Gastrocnemius medialis (tissue), 4 donors: ENCODE measurements at places on chromosomes 13 and 19.

GRCh38 chr19:18467978-18468377 is 30.0 kb upstream of the ISYNA1 start:
- DNase-seq, result no peak

DNA sequence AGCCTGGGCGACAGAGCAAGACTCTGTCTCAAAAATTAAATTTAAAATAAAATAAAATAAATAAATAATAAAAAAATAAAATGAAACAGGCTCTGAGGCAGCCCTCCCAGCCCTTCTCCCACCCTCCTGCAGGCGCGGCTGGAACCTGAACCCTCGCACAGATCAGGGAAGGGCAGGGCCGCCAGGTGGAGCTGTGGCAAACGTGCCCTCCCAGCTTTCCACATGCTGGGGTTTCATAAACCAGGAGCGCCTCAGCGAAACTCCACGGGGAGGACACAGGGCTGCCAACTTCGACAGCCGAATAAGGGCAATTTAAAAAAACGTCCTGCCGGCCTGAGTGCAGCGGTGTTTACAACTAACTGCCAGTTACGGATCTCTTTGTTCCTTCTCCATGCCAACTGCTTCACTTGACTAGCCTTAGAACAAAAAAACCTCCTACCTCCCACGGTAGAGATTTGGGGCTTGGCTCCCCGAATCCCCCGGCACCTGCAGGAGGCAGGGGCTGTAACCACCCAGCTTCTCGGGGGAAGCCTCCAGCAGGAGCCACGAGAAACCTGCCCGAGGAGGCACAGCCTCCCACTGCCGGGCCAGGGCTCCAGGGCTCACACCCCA is 15.9 kb downstream of the ZNF787 start:
- DNase-seq, result peak; percentile 71

GRCh38 chr13:50634339-50634738 is 209.2 kb downstream of the DLEU7 start:
- no peak for DNase-seq

GRCh38 chr13:29953542-29953941 is 103.1 kb upstream of the UBL3 start:
- DNase-seq, result no peak

DNA sequence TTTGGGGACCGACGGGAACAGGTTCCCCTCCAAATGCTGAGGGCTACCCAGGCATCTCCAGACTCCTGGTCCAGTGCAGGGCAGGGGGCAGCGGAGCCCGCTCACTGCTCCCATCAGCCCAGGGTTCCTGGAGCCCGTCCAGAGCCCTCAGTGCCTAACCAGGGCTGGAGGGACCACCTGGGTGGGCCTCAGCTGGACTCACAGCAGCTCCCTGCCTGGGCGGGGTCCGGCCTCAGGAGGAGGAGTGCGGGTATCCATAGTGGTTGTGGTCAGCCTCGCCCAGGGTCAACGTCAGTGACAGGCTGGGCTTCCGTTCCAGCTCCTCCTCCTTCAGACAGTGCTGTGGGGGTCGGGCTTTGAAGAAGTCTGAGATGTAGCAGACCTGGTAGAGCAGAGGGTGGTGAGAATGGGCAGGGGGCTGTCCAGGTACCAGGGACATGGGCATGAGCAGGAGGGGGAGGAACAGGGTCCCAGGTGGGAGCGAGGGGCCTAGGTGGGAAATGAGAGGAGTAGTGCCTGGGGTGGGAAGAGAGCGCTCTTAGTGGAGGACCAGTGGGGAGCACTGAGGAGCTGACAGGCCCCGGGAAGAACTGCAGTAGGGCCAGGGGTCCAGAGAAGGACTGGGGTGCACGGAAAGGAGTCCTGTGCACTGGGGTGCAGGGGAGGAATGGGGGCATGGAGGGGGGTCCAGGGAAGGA is 9.9 kb downstream of the PLPP2 start:
- no peak for DNase-seq

DNA sequence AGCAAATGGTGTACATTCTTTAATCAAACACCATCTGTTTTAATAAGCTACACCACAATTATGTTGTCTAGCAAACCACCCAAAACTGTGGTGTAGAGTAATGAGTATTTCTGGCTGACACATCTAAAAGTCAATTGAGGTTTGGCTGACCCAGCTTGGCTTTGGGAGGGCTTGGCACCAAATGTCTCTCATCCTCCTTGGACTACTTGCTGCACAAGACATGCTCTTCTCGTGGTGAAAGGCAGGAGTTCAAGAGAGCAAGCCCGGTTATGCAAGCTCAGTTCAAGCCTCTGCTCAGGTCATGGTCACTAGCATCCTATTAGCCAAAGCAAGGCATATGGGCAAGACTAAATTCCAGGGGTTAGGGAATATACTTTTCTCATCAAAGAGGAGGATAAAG is 37.1 kb downstream of the LACC1 start:
- DNase-seq, result no peak

DNA sequence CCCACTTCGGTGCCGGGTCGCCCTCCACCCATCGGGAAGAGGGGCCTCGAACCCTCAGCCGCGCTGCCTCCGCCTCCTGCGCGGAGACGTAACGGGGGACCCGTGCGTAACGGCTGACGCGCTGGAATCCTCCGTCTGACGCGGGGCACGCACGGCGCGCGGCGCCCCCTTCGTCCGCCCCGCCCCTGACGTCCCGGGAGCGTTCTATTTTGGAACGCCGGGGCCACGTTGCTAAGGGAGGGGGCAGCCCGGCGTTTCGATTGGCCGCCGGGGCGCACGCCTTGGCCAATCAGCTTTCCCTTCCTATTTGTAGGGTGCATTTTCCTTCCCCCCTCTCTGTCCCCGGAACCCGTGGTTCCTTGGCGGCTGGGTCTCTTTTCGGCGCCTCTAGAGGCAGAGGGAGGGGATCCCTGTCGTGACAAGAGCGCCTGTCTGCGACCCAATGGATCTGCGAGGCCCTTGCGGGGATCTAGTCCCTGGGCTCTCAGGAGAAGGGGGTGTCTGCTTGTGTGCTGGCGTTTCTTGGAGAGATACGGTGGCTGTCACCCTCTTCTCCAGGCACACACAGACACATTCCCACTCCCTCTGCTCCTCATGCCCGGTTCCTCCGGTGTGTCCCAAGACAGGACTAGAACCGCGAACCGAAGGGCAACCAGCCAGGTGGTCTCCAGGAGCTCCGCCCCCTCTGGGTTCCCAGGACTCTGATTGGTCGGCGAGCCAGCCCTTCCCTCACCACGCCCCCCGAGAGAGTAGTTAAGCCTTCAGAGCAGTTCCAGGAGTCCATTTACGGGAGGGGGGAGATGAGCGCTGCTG is 1.5 kb downstream of the FOSB start:
- DNase-seq, result peak; percentile 87

DNA sequence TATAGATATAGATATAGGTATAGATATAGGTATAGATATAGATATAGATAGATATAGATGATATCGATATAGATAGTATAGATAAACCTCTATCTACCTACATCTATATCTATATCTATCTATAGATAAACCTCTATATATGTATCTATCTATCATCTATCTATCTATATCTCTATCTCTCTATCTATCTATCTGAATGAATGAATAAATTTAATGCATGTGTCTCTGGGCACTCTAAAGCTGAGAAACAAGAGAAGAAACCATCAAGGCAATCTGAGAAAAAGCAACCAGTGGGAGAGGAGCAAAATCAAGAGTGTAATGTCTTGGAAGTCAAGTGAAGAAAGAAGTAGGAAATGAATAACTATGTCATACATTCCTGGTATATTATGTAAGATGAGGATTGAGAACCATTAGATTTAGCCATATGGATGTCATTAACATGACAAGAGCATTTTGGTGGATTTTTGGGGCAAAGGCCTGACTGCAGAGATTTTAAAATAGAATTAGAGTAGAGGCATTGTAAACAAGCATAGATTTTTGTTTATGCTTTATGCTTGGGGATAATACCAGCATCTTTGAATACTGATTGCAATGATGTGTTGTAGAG is 1262.7 kb upstream of the MIR17HG start:
- no peak for DNase-seq

DNA sequence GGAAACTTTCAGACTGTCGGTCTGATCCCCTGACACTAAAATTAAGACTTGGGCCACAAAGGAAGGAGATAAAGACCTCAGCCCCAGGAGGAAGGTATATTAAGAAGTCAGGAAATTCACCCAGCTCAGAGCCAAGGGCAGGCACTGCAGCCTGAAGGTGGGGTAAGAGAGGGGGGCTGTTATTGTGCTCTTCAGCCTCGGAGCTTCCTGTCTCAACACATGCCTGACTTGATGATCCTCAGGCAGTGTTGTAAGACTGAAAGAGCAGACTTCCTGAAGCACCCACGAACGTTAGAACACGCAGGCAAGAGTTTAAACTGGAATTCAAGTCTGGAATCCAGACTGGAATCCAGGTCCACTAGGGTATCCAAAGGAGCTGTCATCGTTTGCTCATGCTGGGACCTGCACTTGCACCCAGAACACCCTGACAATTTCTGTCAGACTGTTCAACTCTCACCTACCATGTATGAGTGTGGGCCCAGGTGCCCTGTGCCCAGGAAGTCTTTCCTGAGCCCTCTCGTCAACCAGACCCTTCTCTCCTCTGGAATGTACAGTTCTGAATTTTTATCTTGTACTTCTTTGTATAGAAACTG is 10.7 kb upstream of the FLT1 start:
- DNase-seq, result no peak

- DNase-seq, result no peak
These were observed 782 bp upstream of the CA11 start for GRCh38 chr19:48646722-48647216.

DNA sequence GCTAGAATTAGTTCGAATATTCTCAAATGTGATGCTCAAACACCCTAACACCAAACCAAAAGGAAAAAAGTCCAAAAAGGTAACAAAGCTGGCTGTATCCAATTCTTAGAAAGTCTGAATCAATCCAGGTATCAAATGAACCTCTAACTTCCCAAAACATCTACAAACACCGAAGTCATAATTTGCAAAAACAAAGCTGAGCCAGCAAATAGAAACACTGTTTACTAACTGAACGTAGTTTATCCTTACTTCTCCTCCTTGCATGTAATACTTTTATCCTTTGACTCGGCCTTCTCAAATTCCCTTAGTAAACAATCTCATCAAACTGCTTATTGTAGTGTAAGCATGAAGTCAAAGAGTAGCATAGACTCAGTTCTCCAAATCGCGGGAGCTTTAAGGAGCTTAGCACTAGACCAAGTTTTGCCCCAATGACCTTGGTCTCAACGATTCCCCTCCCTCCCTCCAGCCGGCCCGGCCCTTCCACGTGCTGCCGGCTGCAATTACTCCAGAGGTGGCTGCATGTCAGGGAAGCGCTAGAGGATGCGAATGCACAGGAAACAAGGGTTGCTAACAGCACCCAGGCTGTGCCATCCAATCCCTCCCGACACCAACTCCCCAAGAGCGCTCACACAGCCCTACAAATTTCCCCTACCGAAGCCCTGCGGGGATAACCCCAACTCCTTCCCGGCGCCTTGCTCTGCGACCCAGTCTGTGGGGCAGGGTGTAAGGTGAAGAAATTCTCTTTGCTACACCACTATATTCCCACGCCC is 693 bp downstream of the XPO4 start:
- DNase-seq, result peak; percentile 72
